ENCODE measurements at places on chromosomes 7 and 10. TPM values are rescaled to one million over a fixed set of nuclear protein-coding genes. Genes with fewer than 3 reads are reported as not detected.

DNA sequence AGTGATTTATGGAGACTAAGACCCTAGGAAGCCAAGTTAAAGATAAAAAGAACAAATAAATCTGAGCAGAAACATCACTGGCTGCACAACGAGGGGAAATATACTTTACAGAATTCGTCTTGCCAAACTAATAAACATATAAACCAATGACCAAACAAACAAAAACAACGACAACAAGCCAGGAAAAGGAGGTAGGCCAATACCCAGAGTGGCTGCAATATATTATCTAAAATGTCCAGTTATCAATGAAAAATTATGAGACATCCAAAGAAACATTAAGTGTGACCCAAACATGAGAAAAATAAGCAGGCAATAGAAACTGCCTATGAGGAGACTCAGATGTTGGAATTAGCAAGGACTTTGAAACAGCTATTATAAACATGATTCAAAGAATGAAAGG lies 81.0 kb downstream of the PKD1L1 start:
- H3K4me1 ChIP-seq = no peaks in the 10 kb centered on the region
- H3K4me3 ChIP-seq = no peak overlapping the region

- H3K36me3 ChIP-seq = no peaks in the 10 kb centered on the region
- no peak for DNase-seq
- H3K27me3 ChIP-seq = peaks cover 18% of the 10 kb centered on the region
- H3K27ac ChIP-seq = no peak overlapping the region
- no peaks in the 10 kb centered on the region for H3K4me1 ChIP-seq
These were observed 14.5 kb upstream of the FBXW4 start for GRCh38 chr10:101709359-101710058.

- peaks cover 4% of the 10 kb centered on the region for H3K27me3 ChIP-seq
- H3K27ac ChIP-seq = no peak overlapping the region
- no peaks in the 10 kb centered on the region for H3K36me3 ChIP-seq
- H3K4me3 ChIP-seq = no peak overlapping the region
- no peaks in the 10 kb centered on the region for H3K4me1 ChIP-seq
These were observed 170.3 kb downstream of the USP6NL start for GRCh38 chr10:11441151-11441535.

- DNase-seq = no peak
- H3K27ac ChIP-seq = no peak overlapping the region
- no peaks in the 10 kb centered on the region for H3K4me1 ChIP-seq
- no peaks in the 10 kb centered on the region for H3K36me3 ChIP-seq
- H3K4me3 ChIP-seq = no peak overlapping the region
- H3K27me3 ChIP-seq = no peaks in the 10 kb centered on the region
These were observed 27.4 kb upstream of the GDI2 start for GRCh38 chr10:5840314-5841307.

DNA sequence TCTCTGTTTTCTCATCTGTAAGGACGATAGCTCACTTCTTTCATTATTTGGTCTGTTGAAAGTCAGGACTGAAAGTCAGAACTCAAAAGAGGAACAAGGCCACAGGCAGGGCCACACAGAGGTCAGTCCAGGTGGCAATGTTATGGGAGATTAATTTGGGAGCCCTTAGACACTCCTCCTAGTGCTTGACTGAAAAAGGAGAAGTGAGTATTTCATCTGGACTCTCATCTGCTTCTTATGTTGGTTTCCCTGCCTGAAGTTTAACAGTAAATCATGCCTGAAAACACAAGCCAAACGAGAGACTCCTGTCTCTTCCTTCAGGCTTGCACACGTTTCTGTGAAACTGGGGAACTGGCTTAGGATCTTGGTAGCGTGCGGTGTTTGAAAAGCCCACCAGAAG lies 248.5 kb downstream of the BUB3 start:
- H3K27me3 ChIP-seq = no peaks in the 10 kb centered on the region
- no peak for DNase-seq
- H3K36me3 ChIP-seq = no peaks in the 10 kb centered on the region
- H3K4me3 ChIP-seq = no peak overlapping the region
- no peak overlapping the region for H3K27ac ChIP-seq

DNA sequence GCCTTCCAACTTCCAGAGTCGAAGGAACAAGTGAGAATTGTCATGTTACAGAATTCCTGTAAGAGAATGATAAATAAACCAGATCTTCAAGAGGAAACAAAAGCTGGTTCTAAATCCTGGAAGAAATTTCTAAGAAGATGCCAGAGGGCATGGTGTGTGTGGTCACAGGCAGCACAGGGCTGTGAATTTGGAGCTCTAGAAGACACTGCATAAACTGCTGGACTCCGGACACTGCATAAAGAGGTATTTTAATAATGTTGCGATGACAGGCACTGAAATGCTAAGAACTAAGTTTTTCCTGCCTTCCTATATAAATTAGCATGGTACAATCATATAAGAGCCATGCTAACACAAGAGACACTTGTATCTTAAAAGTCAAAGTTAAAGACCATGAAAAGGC lies 86.0 kb downstream of the LARP4B start:
- peaks cover 13% of the 10 kb centered on the region for H3K4me1 ChIP-seq
- no peak for DNase-seq
- H3K27me3 ChIP-seq = no peaks in the 10 kb centered on the region
- no peak overlapping the region for H3K4me3 ChIP-seq
- H3K36me3 ChIP-seq = peaks cover 60% of the 10 kb centered on the region

DNA sequence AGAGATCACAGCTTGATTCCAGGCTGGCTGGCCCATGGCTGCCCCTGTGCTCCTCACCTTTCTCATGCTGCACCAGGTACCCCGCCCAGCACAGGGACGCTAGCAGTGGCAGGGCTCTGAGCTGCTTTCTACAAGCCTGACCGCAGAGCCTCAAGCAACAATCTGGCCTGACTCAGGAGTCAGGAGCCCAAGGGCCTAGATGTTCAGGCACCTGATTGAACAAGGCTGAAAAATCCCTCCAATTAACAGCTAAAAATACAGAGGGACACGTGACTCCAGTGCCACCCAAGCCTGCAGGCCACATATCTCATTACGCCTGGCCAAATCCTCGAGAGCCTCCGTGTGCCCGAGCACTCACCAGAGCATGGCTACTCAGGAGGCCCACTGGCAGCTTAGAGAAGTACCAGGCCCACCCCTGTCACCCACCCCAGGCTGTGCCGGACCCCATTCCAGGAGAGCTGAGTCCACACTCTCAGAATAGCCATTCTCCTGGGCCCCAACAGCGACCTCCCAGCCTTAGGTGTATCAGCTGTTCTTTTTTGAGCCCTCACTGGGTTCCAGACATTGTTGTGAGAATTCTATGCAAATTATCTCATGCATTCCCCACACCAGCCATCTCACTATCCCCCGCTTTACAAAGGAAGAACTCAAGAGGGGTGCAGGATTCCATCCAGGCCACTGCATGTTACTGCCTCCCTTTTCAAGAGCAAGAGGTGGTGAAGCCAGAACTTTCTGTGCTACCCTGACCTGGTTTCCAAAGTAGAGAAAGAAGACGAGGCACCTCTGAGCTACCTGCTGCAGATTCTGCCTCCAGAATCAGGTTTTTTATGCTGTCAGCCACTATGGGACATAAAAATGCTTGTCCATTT lies 98.3 kb downstream of the COL13A1 start:
- no peak overlapping the region for H3K4me3 ChIP-seq
- no peaks in the 10 kb centered on the region for H3K36me3 ChIP-seq
- no peak for DNase-seq
- H3K4me1 ChIP-seq = peaks cover 8% of the 10 kb centered on the region
- no peak overlapping the region for H3K27ac ChIP-seq

- no peak for DNase-seq
- no peaks in the 10 kb centered on the region for H3K27me3 ChIP-seq
- no peaks in the 10 kb centered on the region for H3K36me3 ChIP-seq
These were observed 23.6 kb upstream of the ZRANB1 start for GRCh38 chr10:124918191-124918830.

DNA sequence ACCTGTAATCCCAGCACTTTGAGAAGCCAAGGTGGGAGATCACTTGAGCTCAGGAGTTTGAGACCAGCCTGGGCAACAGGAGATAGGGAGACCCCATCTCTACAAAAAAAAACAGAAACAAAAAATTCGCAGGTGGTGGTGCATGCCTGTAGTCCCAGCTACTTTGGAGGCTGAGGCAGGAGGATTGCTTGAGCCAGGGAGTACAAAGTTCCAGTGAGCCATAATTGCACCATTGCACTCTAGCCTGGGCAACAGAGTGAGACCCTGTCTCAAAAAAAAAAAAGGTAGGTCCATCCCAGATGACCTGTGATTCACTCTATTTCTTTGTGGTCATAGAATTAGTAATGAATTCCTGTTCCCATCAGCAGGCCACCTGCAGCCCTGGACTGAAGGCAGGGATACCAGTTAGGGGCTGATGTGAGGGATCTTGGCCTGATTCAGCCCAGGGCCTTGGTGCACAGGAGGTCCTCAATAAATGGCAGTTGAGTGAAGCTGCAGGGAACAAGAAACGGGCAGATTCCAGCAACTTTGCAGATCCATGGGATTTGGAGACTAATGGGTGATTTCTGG lies at the start of gene MYH16:
MYH16 (plus strand) TSS at position 364 of the 570 bp plus-strand sequence.
- H3K27me3 ChIP-seq = no peaks in the 10 kb centered on the region
- no peak within 1 kb of the TSS for H3K4me3 ChIP-seq
- no peaks in the 10 kb centered on the region for H3K36me3 ChIP-seq
- H3K27ac ChIP-seq = no peak within 1 kb of the TSS
- H3K4me1 ChIP-seq = no peaks in the 10 kb centered on the region

- no peaks in the 10 kb centered on the region for H3K36me3 ChIP-seq
- DNase-seq = peak; percentile 100
- H3K27me3 ChIP-seq = no peaks in the 10 kb centered on the region
- H3K4me1 ChIP-seq = peaks cover 19% of the 10 kb centered on the region
- peak within 1 kb of the TSS; percentile 96 for H3K27ac ChIP-seq
These were observed at the start of gene RSU1 for GRCh38 chr10:16817125-16818019. Gene RSU1, minus strand, starts transcription at chr10:16817424. Its CDS starts 343 bp downstream, at chr10:16817081.

DNA sequence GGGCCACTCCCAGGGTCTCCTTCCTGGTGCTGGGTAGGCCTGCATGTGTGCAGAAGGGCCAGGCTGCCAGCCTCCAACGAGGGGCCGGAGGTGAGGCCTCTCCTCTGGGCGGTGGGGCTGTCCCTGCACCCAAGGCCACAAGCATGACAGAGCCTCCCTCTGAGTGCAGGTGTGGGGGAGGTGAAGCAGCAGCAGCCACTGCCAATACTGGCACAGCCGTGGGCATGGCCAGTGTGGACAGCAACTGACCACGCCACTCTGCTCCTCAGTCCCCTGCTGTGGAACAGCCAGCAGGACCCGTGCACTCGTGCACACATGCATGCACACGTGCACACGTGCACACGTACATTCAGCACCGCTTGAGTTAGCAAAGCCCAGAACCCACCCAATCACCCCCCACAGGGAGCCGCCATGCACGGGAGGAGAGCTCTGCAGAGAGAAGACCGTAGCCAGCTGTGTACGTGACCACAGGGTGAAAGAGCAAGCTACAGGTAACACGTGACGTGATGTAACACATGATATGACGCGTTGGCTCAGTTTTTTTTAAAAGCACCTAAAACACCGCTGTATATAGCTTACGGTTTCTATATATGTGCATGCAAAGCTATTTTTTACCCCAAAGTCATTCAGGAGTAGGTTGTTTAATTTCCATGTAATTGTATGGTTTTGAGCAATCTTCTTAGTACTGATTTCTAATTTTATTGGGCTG lies 23.1 kb downstream of the PAPOLB start:
- peaks cover 6% of the 10 kb centered on the region for H3K4me1 ChIP-seq
- no peak overlapping the region for H3K4me3 ChIP-seq
- DNase-seq = peak; percentile 44

The MRC1 gene
- 370 TPM for total RNA-seq

The UPK3BL2 gene
- total RNA-seq = 19.3 TPM

The RADIL gene
- 7.3 TPM for total RNA-seq

The KEL gene
- 0.87 TPM for total RNA-seq

The ASL gene
- 54.0 TPM for total RNA-seq

Measured in upper lobe of right lung (tissue), 1 donor.